ENCODE measurements at places on chromosomes 12 and 14.

DNA sequence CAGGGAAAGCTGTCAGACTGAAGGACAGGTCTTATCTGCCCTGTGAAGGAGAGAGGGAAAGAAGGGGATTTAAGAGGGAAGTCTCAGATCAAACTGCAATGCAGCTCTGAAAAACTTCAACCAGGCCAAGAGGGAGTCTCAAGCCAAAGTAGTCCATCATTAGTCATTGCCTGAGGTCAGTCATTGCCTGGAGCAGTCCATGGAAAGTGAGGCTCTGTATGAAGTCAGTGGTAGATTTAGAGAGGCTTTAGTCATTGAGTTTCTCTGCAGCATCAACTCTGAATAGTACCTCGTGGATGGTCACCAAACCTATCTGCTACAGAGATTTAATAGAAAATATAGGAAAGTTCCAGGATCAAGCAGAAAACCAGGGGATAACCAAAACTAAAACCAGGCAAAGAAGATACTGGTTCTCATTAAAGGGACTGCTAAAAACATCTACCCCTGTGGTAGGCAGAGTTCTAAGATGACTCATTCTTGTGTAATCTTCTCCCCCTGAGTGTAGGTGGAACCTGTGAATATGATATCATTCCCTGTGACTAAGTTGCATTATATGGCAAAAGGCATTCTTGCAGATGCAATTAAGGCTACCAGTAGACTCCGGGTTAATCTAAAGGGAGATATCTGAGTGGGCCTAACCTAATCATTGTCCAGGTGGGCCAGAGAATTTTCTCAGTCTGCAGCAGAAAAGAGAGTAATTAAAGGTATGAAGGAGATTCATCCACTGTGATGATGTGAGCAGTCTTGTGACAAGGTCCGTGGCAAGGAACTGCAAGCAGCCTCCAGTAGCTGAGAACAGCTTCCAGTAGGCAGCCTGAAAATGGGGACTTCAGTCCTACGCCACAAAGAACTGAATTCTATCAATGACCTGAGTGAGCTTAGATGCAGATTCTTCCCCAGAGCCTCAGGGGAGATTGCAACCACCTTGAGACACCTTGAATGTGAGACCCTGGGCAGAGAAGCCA is 123.1 kb downstream of the GALC start:
- no peak for DNase-seq
- H3K4me1 ChIP-seq, result no peaks in the 10 kb centered on the region
- H3K27me3 ChIP-seq, result peaks cover 13% of the 10 kb centered on the region

DNA sequence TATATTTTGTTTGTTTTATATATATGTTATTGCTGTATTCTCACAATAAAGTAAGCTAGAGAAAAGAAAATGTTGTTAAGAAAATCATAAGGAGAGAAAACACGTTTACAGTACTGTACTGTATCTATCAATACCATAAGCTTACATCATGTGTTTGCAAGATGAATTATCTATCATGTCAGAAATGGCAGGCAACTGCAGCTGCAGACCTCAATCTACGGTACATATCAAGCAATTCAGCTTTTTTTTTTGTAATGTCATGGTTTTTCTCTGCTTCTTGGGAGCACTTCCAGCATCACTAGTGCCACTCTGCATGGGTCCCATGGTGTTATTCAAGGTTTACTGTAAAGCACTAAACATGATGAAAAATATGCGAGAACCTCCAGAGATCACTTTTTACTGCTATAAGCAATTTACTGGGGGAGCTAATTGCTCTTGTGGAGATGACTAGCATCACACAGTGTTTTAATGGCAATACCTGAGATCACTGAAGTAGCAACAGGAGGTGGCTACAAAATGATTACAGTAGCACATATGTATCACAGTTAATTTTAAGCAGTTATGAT is 9.0 kb upstream of the KRT2 start:
- H3K27me3 ChIP-seq, result peaks cover 32% of the 10 kb centered on the region
- no peaks in the 10 kb centered on the region for H3K4me1 ChIP-seq
- H3K36me3 ChIP-seq, result no peaks in the 10 kb centered on the region

- H3K4me3 ChIP-seq, result no peak overlapping the region
- no peaks in the 10 kb centered on the region for H3K36me3 ChIP-seq
- H3K27ac ChIP-seq, result no peak overlapping the region
- H3K27me3 ChIP-seq, result no peaks in the 10 kb centered on the region
- no peaks in the 10 kb centered on the region for H3K4me1 ChIP-seq
Measured at GRCh38 chr12:81683881-81684280, 75.3 kb downstream of the PPFIA2 start.

DNA sequence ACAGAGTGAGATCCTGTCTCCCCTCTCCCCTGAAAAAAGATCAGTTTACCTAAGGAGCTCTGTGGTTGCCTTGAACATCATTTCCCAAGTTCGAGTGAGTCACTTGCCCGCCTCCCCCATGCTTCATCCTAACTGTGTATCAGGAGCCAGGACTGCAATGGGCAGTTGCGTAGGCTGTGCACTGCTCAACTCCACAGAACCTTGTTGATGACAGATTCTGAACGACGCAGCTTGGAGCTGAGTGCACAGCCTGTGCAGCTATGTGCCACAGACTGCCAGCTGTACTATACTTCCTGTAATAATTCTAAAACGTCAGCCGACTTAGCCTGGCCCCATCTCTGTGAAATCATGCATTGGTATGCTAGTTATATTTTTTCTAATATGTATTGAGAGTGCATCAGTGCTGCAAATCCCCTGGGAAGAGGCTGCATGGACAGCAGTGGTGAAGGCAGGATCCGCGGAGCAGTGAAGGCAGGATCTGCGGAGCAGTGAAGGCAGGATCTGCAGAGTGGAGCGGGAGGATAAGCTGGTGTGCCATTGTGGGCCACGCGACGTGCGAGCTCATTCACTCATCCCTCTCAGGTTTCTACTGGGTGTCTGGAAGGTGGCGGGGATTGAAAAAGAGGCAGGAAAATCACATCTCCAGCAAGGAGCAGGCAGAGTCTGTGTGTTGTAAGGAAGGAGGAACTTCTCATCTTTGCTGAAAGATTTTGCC is 80.8 kb downstream of the GALNT9 start:
- no peak overlapping the region for H3K27ac ChIP-seq
- no peaks in the 10 kb centered on the region for H3K36me3 ChIP-seq
- no peak for DNase-seq
- peaks cover 44% of the 10 kb centered on the region for H3K27me3 ChIP-seq

DNA sequence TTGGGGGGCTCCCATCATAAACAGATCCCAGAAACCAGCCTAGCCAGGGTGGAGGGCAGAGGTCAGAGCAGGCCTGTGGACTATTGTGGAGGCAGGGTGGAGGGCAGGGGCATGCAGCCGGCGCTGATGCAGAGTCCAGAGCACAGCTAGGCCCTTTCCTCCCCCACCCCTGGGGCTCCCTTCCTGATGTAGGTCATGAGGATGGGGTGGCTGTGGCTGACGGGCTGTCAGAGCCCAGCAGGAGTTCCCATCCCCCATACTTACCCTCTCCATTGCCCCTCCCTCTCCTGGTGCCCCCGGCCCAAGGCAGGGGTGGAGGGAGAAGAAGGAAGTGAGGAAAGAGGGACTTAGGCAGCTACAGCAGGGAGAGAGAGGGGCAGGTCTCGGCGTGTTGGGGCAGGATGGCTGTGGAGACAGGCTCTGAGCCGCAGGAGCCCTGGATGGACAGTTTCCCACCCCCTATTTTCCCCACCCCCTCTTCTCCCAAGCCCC is 5.7 kb upstream of the ZNF385A start:
- H3K4me1 ChIP-seq, result peaks cover 57% of the 10 kb centered on the region
- H3K4me3 ChIP-seq, result peak overlapping the region; percentile 92
- no peak for DNase-seq
- peak overlapping the region; percentile 72 for H3K27ac ChIP-seq

DNA sequence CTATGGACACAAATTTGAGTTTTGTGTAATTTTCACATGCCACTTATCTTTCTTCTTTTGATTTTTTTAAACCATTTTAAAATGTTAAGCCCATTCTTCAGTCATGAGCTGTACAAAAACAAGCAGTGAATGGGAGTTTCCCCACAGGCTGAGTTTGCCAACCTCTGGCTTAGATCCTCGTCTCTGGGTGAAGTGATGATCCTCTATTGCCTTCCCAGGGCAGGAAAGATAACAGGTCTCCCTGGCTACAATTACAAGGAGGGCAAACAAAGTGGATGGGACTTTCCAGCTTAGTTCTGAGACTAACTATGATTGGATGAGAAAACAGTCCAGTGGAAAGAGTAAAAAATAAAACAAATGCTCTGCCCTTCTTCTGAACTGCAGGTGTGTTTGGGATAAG is 203.7 kb downstream of the SPTSSA start:
- peaks cover 3% of the 10 kb centered on the region for H3K4me1 ChIP-seq
- no peak overlapping the region for H3K27ac ChIP-seq
- no peaks in the 10 kb centered on the region for H3K36me3 ChIP-seq
- DNase-seq, result no peak
- no peak overlapping the region for H3K4me3 ChIP-seq
- peaks cover 4% of the 10 kb centered on the region for H3K27me3 ChIP-seq

DNA sequence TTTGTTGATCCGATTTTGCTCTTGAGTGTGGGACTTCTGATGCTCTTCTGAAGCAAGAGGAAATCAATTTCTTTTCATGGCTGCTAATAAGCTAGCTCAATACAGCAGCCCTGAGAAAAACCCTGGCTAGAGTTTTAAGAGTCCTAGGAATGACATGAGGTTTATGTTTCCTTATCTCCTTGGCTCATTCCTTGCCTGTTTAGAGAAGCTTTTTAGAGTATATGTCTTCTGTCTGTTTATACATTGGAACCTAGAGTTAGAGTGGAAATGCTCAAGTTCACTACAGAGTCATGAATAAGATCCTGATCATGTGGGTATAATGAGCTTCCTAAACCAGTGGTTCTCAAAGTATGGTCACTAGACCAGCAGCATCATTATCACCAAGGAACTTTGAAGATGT is 34.5 kb downstream of the SMOC1 start:
- no peaks in the 10 kb centered on the region for H3K4me1 ChIP-seq
- H3K36me3 ChIP-seq, result no peaks in the 10 kb centered on the region
- no peak for DNase-seq
- no peak overlapping the region for H3K4me3 ChIP-seq

DNA sequence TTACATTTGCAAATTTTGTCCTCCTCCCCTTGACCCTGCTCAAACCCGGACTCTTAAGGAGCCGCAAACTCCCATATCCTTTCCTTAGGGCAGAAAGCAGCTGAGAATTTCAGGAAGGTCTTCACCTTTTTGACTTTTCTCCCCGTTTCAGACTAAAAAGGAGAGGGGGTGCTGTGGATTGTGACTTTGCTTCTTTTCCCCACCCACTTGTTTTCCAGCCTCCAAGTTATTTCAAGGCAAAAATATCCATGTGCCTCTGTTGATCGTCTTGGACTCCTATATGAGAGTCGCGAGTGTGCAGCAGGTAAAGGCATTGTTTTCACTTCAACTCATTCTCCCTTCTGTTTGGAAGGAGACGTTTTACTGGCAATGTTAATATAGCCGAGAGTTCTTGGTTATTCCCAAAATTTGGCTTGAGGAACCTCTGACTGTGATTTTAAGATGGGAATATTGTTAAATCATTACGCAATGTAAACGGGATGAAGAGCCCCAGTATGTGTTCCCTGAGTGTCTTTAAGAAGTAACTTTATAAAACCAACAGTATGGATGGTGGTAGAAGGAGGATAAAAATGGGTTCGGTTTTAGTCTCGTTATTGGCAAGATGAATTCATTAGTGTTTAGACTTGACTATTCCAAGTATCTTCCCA is 663 bp downstream of the LRRK2 start:
- no peaks in the 10 kb centered on the region for H3K36me3 ChIP-seq
- peaks cover 6% of the 10 kb centered on the region for H3K4me1 ChIP-seq
- peak overlapping the region; percentile 68 for H3K27ac ChIP-seq

Data from type B pancreatic cell (in vitro differentiated cells).